ENCODE measurements at places on chromosomes 13 and 19. TPM values are rescaled to one million over a fixed set of nuclear protein-coding genes. Genes with fewer than 3 reads are reported as not detected.
A peak's percentile ranks its signal among the peaks of the same experiment; 100 is the strongest.

GRCh38 chr13:28550721-28551497 lies 56.0 kb upstream of the FLT1 start:
- no peak for DNase-seq

GRCh38 chr13:71798707-71799106 lies 68.3 kb downstream of the DACH1 start:
- no peak for DNase-seq

- DNase-seq: no peak
Observed at GRCh38 chr13:28744091-28744536, 25.3 kb upstream of the SLC46A3 start.

DNA sequence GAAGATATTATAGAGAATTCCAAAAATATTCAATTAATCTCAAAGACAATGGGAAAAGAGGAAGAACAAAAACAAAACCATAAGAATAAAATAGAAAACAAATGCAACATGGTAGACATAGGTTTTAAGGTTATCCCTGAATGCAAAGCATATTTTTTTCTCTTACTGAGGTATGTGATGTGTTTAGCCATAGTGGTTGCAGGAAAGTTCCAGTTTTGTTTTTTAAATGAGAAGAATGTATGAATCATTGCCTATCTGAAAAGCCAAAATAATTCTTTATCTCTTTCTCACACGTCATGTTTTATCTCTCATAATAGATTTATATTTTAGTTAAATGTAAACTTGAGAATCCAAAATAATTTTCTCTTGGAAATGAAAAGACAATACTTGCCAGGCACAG lies 2591.7 kb upstream of the PCDH20 start:
- no peak for DNase-seq

DNA sequence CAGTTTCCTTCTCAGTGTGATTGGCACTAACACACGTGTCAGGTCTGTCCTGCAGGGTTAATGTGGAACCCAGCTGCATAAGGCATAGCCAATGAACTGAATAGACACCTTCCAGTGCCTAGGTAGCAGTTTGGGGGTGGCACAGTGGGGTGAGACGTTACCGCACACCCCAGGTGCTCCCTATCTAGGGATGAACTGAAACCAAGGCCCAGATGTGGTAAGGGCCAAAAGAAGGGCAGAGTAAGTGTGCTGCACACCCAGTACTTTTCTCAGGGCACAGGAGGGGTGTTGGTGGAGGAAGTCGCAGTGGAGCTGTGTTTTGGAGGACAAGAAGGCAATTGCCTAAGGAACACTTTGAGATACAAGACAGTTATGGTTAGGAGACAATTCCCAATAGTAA lies 317.9 kb upstream of the TSHZ3 start:
- DNase-seq: no peak

- no peak for DNase-seq
Observed at GRCh38 chr13:77360032-77360685, 33.3 kb upstream of the MYCBP2 start.

GRCh38 chr19:46954502-46954992 lies 65.1 kb upstream of the NPAS1 start:
- no peak for DNase-seq

DNA sequence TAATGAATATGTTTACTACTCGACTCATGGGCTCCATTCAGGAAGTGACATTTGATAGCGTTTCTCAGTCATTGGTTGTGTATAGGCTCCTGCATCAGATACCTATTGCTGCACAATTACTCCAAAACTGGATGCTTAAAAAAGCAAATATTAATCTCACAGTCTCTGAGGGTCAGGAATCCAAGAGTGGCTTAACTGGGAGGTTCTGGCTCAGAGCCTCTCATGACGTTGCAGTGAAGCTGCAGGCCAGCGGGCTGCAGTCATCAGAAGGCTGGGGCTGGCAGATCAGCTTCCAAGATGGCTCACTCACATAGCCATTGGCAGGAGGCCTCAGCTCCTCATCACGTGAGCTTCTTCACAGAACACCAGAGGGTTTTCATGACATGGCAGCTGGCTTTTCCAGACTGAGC lies 525.1 kb upstream of the NBEA start:
- DNase-seq: no peak

The ZNF426 gene
- 9.6 TPM for total RNA-seq

DNA sequence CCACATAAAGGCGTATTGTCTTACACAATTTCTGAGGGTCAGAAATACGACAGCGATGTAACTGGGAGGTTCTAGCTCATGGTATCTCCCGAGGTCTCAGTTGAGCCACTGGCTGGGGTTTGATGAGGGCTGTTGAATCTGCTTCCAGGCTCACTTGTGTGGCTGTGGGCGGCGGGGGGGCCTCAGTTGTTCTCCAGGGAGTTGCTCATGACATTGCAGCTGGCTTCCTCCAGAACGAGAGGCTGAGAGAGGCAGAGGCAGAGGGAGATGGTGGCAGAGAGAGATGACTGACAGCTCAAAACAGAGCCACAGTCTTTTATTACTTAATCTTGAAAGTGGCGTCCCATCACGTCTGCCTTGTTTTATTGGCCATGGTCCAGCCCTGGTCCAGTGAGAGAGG lies 6.2 kb upstream of the NLRP5 start:
- no peak for DNase-seq

DNA sequence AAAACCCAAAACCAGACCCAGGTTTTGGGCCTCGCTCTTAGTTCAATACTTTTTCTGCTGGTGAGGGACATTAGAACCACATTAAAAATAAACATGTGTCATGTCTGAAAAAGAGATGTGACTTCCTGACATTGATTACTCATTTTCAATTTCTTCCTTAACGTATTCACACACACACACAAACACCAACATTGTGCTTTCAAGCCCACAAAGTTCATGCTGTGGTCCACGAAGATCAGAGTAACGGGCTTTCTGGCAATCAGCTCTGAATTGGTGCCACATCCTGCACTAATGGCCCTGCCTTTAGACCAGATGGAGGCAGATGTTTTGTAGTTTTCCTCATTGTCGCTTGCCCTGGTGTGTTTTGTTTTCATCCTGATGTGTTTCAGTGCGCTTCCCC lies 47.9 kb upstream of the POMP start:
- DNase-seq: no peak

DNA sequence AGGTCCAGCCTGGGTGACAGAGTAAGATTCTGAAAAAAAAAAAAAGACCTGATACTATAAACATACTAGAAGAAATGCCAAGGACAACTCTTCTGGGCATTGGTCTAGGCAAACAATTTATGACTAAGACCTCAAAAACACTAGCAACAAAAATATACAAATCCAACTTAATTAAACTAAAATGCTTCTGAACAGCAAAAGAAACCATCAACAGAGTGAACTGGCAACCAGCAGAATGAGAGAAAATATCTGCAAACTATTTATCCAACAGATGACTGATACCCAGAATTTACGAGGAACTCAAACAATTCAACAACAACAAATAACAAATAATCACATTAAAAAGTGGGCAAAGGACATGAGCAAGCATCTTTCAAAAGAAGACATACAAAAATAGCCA lies 26.8 kb upstream of the GPC6 start:
- no peak for DNase-seq

The PGLYRP2 gene
- total RNA-seq: not detected

DNA sequence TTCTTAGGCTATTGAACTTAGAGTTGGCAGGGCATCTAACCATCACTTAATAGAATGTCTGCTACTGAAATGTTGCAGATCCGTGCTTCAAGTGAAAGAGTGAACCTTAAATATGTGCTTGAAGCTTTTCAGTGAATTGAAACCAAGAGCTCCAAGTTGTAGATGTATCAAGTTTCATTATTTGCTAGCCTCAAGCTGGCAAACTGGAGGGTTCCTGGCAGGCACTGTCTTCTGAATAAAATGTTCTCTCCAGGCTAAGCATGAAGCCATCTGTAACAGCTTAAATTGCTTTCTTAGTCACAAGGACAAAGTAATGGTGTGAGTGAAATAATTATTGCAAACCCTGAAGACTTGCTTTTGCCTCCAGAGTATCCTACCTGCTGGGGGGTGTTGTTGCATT lies 415.0 kb upstream of the SPRY2 start:
- no peak for DNase-seq

- DNase-seq: no peak
Observed at GRCh38 chr13:98563071-98563470, 13.8 kb downstream of the STK24 start.

The ZNF112 gene
- total RNA-seq: not detected

- DNase-seq: peak; percentile 43
Observed at GRCh38 chr19:10553943-10554381, 10.3 kb downstream of the ATG4D start.

- no peak for DNase-seq
Observed at GRCh38 chr13:48661107-48661506, 7.4 kb downstream of the CYSLTR2 start.

- DNase-seq: no peak
Observed at GRCh38 chr13:44837250-44837649, 152.0 kb downstream of the NUFIP1 start.

DNA sequence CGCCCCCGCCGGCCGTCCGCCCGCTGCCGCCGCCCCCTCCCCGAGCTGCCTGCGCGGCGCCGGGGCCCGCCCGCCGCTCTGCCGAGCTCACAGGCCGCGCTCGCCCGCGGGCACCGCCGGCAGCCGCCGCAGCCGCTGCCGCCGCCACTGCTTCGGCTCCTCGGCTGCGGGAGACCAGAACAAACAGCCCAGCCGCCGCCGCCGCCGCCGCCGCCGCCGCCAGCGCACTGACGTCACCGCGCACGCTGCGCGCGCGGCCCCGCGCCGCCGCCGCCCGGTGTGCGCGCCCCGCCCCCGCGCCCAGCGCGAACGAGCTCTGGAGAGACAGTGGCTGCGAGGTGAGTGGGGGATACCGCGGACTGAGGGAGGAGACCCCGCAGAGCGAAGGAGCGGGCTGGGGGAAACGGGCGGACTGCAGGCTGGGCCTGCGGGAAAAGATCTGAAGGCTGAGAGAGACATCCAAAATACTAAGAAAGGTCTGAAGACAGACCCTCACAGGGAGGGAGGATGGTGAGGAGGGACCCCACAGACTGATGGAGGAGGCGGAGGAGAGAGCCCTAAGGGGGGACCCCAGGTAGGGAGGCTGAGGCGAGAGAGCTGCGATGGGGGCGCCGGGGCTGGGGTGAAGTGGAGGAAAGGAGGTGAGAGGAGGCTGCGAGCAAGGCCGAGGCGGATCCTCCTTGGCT lies at the start of gene BRD4:
Gene BRD4 (minus strand): TSS at position 229 of the 686 bp plus-strand sequence. CDS start 59,440 bp downstream, outside the sequence.
- peak; percentile 77 for DNase-seq

- DNase-seq: no peak
Observed at GRCh38 chr13:46604226-46604990, 51.4 kb downstream of the LRCH1 start.

The LRRC25 gene
- 3.2 TPM for total RNA-seq

The KISS1R gene
- 0.94 TPM for total RNA-seq

DNA sequence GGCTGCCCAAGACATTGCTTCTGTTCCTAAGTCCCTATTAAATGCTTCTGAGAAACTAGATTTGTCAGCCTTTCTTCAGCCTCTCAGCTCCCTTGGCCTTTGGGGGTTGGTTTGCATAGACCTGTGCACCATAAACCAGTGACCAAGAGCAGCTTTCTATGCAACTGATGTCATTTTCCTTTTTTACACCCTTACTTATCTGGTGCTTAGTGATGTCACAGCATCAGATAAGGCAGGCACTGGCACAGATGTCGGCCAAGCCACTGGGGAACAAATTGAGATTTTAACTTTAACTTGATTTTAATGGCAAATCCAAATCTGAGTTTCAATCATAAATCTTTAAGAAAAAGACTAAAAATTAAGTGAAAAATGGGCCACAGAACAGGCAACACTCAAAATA lies 59.8 kb downstream of the RUBCNL start:
- DNase-seq: no peak

DNA sequence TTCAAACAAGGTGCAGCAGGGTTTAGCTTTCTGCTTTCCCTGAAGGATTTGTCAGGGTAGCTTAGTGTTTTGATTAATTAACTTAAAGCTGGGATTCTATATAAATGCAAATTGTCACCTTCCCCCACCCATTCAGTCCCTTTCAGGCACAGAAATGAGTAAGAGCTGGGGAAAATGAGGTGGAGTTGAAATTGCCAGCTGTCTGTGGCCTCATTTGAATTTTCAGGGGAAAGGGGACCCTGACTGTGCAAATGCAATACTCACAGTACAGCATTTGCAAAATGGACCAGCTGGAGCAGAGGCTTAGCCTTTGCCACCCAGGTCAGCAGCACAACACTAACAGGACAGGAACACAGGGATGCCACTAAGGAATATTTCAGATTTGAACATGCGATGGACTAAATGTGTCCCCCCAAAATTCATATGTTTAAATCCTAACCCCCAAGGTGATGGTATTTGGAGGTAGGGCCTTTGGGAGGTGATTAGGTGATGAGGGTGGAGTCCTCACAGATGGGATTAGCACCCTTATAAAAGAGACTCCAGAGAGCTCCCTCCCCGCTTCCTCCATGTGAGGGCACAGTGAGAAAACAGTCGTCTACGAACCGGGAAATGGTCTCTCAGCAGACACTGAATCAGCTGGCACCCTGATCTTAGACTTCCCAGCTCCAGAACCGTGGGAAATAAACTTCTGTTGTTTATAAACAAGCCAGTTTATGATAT lies 59.5 kb upstream of the CYSLTR2 start:
- DNase-seq: no peak

The CADM4 gene
- 0.40 TPM for total RNA-seq

The ZNF99 gene
- not detected for total RNA-seq

- no peak for DNase-seq
Observed at GRCh38 chr19:33720691-33721682, 75.7 kb upstream of the KCTD15 start.

The CEACAM3 gene
- 0.25 TPM for total RNA-seq

- DNase-seq: no peak
Observed at GRCh38 chr13:56009418-56009817, 1131.3 kb upstream of the PRR20A start.

The DACH1 gene
- 0.13 TPM for total RNA-seq

The SHD gene
- total RNA-seq: not detected

DNA sequence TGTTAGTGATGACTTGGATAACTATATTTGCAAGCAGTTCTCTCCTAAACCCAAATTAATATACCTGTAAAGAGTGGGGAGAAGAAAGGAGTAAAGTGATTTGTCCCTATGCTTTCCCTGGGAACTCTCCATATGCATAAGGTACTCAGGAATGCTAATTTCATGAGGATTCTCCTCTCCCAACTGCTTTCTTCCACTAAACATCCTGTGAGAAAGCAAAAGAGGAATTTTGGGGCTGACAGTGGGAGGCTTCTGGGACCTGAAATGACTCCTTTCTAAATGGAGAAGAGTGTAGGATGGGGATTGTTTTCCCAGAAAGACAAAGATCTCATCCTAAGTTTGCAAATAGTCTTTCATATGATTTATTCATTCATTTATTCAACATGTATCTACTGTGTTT lies 250.5 kb downstream of the TDRD3 start:
- no peak for DNase-seq

The ANGPTL4 gene
- total RNA-seq: not detected

DNA sequence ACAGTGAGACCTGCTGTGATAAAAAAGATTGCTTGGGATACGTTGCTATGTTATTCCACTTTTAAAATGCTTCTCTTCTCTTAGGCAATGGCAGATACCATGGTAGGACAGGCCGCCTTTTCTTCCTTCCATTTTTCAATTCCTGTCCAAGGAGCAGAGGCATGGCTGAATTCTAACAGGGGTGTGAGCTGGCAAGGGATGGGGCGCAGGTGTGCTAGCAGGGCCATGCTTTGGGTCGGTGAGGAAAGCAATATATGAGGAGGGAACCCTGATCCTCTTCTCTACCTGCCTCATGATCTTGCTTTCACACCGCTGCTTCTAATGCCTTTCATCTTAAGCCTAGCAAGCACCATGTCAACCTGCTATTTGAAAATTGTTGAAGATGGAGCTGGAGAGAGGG lies 225.0 kb downstream of the KATNAL1 start:
- no peak for DNase-seq

Measured in T-helper 17 cell (primary cell).